Left kidney (tissue), 8 donors: ENCODE measurements at places on chromosomes 3 and 15. TPM values are rescaled to one million over a fixed set of nuclear protein-coding genes. Genes with fewer than 3 reads are reported as not detected.

ABCC5 gene
- polyA plus RNA-seq, result 68.0 TPM

C3orf49 gene
- 1.00 TPM for polyA plus RNA-seq

OR4F6 gene
- polyA plus RNA-seq, result not detected

GOLGA8R gene
- 10.9 TPM for polyA plus RNA-seq

DNA sequence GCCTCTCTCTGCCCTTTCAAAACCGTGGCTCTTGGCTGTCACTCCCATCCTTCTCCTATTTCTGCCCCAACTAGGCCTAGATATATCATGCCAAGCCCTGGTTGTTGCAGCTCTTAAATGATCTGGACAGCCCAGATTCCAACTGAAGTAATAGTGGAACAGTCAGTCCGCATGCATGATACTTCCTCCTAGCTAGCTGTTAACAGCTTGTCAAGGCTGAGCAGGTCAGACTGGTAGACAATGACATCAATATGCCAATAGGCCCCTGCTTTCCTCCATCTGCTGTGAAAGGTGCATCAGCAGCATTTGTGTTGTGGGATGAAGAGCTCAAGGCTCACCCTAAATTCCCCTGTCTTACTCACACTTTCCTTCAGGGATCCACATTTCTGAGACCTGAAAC, 527.7 kb upstream of the TGFBR2 start:
- DNase-seq, result no peak

DNA sequence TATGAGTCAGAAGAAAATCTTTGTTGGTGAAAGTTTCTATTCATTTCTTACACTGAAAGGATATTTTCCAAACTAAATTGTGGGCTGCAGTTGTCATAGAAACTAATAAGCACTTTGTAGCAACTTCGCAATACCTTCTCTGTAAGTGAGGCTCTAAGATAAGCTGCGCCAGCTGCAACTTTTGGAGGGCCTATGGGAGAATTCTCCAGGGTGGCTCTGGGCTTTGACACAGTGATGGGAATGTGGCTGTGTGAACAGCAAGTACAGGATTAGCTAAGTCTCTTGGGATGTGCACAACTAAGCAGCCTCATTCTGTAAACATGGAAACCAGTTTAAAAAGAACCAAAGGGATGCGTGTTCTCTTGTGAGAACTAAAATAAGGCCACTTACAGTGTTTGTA, 124.6 kb upstream of the SGO1 start:
- no peak for DNase-seq

GRCh38 chr3:174581558-174581957, 277.6 kb upstream of the NAALADL2 start:
- no peak for DNase-seq

- DNase-seq, result no peak
Observed at GRCh38 chr3:48398701-48399386, 26.8 kb downstream of the FBXW12 start.

GRK7 gene
- 0.18 TPM for polyA plus RNA-seq

GRCh38 chr3:41363830-41364523, 164.7 kb downstream of the CTNNB1 start:
- no peak for DNase-seq

GRCh38 chr3:139629033-139629432, 48.7 kb downstream of the NMNAT3 start:
- no peak for DNase-seq

DNA sequence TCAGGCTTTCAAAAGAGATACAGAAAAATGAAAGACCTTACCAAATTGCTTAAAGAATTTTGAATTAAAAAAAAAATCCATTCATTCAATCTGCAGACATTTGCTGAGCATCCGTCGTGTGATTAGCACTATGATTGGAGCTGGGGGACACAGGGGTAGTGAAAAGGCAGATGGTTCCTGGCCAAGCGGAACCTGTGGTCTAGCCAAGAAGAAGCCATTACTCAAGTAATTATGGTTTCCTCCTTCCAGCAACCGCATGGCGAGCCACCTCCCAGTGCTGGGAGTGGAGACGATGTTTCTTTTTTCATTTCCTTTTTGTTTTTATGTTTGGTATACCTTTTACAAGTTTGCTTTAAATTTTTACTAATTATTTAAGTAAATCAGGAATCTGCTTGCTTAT, 140.2 kb downstream of the CACNA2D3 start:
- DNase-seq, result no peak

DNA sequence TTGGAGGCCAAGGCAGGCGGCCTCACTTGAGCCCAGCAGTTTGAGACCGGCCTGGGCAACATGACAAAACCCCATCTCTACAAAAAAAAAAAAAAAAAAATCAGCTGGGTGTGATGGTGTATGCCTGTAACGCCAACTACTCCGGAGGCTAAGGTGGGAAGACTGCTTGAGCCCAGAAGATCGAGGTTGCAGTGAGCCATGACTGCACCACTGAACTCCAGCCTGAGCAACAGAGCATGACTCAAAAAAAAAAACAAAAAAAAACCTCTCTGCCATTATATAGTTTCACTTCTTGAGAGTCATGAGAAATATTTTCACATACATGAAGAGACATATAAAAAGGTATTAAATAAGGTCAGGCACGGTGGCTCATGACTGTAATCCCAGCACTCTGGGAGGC, 45.9 kb upstream of the CP start:
- no peak for DNase-seq

C3orf85 gene
- 17.9 TPM for polyA plus RNA-seq

GHSR gene
- not detected for polyA plus RNA-seq

GRCh38 chr15:80804970-80805495, 25.9 kb downstream of the CEMIP start:
- DNase-seq, result no peak

CHL1 gene
- polyA plus RNA-seq, result 24.1 TPM

NPAP1 gene
- polyA plus RNA-seq, result 2.1 TPM

GRCh38 chr15:69729167-69729748, 276.6 kb downstream of the RPLP1 start:
- DNase-seq, result no peak

- no peak for DNase-seq
Observed at GRCh38 chr3:112770032-112770626, 76.5 kb downstream of the CD200R1L start.

BFSP2 gene
- 0.33 TPM for polyA plus RNA-seq

NR2F2 gene
- polyA plus RNA-seq, result 348 TPM

GRCh38 chr3:196202516-196202970, 8.7 kb downstream of the ZDHHC19 start:
- no peak for DNase-seq

GRCh38 chr3:104941785-104942184, 424.9 kb upstream of the ALCAM start:
- DNase-seq, result no peak

POC1A gene
- polyA plus RNA-seq, result 10.5 TPM

UNC13C gene
- 11.3 TPM for polyA plus RNA-seq

PLA2G4F gene
- polyA plus RNA-seq, result 25.0 TPM

ADIPOQ gene
- 0.07 TPM for polyA plus RNA-seq

DNA sequence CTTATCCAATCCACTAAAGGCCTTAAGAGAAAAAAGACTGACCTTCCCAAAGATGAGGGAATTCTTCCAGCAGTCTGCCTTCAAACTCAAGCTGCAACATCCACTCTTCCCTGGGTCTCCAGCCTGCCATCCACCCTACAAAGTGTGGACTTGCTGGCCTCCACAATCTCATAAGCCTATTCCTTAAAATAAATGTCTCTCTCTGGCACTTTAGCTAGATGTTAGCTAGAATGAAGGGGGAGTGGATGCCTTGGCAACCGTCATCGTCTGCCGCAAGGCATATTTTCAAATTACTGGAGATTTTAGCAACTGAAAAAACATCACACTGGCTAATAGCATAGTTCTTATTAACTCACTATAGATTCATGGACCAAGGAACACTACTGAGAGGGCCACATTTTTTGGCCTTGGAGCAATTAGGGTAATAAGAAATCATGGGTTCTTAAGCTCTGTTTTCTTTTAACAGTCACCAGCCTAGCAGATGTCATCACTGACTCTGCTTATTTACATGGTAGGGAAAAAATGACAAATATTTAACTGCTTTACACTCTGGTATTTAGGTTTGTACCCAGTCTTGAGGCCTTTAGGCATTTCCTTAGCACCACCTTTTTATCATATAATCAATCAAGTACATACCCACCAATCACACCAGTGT, 245.3 kb downstream of the MYRIP start:
- no peak for DNase-seq

DNA sequence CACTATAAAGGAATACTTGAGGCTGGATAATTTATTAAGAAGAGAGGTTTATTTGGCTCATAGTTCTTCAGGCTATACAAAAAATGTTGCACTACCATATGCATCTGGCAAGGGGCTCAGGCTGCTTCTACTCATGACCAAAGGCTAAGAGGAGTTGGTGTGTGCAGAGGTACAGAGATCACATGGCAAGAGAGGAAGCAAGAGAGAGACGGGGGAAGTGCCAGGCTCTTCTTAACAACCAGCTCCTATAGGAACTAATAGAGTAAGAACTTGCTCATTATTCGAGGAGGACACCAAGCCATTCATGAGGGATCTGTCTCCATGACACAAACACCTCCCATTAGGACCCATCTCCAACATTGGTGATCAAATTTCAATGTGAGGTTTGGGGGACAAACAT, 6.0 kb upstream of the FNDC3B start:
- DNase-seq, result no peak

- no peak for DNase-seq
Observed at GRCh38 chr3:142009029-142009428, 132.6 kb downstream of the ATP1B3 start.

DNA sequence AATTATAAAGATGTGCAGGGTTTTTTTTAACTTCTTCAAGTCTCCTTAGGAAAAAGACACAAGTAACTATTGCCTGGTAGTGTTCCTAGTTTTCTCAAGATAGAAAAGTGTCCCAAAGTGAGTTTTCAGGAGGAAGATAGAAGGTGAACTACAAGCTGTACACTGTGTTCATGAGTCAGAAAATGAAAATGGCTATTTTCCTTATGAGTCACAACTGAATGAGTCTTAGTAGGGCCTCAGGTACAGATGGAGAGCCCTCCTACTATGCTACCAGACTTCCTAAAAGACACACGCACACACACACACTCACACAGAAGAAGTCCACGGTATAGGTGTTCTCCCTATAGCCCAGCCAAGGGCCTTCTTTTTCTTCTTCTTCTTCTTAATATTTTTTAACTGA, 3.1 kb downstream of the MYO1E start:
- no peak for DNase-seq

DNA sequence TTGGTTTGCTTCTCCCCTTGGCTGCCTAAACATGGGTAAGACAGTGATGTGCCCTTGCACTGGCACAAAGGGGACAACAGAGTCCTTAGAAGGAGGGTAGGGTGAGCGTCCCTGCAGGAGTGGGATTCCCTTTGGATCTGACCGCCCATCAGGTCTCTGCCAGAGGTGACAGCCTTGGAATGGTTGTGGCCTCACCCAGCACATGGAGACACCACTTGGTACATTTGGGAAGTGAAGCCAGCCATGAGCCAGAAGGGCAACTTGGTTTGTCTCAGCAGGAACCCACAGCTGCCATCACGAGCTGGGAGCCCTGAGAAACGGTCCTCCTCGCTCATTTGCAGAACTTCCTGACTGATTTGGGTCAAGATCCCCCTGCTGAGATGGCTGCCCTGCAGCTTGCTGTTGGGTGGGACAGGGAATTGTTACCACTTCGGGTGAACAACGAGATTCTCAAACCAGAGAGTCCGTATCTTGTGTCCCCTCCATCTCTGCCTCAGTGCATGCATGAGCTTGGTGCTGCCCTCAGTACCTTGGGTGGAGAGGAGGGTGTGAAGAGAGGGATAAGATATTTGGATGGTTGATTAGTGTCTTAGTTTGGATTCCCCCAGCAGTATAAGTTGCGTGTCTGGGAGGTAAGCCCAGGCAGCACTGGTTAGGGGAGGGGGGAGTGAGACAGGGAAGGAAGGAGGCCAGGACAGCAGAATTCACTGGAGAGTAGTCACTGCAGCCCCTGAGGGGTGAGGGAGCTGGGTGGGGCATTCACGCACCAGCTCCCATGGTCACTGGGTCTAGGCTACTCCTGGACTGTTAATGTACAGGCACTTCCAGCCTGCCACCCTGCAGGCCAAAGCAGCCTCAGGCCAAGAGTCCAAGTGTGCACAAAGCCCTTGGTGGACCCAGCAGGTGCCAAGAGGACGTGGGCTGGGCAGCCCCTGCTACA, 168.8 kb upstream of the TOPAZ1 start:
- DNase-seq, result no peak

ERICH6 gene
- polyA plus RNA-seq, result 1.0 TPM

DNA sequence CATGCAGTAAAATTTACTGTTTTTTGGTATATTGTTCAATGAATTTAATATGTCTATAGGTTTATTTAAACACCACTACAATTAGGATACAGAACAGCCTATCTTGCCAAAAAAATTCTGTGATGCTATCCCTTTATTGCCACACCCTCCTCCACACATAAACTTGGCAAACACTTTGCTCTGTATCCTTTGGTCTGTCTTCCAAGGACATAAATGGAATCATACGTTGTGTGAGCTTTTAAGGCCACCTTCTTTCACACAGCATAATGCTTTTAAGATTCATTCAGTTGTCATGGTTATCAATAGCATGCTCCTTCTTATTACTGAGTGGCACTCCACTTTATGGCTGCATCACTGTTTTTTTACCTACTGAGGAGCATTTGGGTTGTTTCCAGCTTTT, 71.5 kb downstream of the CERS3 start:
- DNase-seq, result no peak

SEMA6D gene
- 41.4 TPM for polyA plus RNA-seq

DNA sequence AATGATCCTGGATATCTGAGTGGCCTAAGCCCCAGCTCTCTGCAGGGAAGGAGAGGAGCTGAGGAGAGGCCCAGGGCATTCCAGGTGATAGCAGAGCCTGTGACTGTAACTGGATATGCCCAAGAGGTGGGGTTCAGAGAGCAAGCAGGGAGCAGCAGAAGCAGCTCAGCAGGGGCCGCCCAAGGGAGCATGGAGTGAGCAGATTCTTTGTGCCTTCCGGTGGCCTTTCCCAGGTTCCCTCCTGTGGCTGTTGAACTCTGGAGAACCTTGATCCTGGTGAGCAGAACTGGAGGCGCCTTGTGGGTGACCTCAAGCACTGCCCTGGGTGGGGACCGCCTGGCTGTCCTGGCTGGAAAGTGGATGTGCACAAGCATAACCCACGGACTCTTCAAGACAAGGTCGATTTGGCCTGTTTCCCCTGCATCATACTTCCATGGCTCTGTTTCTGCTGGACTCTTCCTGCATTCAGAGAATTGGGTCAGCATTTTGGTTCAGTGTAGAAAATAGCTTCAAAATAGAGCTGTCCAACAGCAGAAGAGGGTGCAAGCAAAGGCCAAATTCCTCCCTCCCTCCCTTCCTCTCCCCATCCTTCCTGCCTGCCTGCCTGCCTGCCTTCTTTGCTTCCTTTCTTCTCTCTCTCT, 76.1 kb downstream of the ARNT2 start:
- no peak for DNase-seq
